ENCODE measurements at places on chromosomes 3 and 15. TPM values are rescaled to one million over a fixed set of nuclear protein-coding genes. Genes with fewer than 3 reads are reported as not detected.
A peak's percentile ranks its signal among the peaks of the same experiment; 100 is the strongest.

- DNase-seq = no peak
These were observed 188.9 kb downstream of the NR1D2 start for GRCh38 chr3:24133942-24134341.

DNA sequence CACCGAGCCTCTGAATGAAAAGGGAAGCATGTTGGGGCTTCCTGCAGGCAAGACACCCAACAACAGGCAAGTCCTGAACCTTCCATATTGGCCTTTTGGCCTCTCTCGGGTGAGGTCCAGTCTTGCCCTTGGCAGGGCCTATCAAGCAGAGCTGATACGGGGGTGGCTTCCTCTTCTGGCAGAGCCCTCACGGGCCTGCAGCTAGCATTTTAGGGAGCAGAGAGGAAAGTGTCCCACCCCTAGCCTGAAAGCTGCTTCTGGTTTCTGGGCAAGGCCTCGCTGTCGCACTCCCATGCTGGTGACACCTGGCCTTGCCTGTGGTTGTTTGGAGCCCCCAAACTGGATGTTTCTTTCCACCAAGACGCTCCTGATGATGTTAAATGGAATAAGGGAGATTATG lies 31.8 kb upstream of the CTSH start:
- no peak for DNase-seq

The ACKR4 gene
- total RNA-seq = not detected

- DNase-seq = no peak
These were observed 269.5 kb downstream of the ZBTB20 start for GRCh38 chr3:114877378-114878113.

The NANOGP8 gene
- 0.34 TPM for total RNA-seq

The GP9 gene
- total RNA-seq = not detected

DNA sequence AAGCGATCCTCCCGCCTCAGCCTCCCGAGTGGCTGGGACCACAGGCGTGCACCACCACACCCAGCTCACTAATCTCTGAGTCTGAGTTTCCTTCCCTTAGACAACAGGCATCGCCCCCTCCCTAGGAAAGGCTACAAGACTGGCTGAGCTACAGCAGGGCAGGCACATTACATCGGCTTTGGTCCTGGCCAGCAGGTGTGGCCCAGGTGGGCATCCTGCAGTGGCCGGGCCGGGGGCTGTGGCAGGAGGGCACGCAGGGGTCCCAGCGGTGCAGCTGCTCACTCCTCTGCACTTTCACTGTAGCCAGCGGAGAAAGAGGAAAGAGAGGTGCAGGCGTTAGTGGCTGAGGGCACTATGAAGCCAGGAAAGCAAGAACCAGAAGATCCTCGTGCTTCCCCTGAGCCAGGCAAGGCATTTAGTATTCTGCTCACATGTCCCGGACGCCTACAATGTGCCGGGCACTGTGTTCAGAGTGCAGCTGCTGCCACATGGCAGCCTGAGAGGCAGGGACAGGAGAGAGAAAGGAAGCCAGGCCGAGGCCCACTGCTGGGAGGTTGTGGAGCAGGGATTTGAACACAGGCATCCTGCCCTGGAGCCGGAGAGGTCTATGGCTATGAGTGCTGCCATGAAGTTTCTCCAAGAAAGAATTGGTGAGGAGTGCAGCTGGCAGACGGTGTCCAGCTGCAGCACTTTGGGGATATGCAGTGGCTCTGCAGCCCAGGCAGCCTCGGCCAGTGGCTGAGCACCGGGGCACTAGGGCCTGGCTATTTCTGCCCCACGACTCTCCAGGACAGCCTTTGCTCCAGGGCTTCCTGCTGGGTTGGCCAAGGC lies 22.3 kb downstream of the GRIP2 start:
- no peak for DNase-seq

GRCh38 chr3:58839964-58840363 lies 173.4 kb upstream of the FAM3D start:
- DNase-seq = no peak

- no peak for DNase-seq
These were observed 73.4 kb downstream of the GTPBP8 start for GRCh38 chr3:113064183-113064582.

DNA sequence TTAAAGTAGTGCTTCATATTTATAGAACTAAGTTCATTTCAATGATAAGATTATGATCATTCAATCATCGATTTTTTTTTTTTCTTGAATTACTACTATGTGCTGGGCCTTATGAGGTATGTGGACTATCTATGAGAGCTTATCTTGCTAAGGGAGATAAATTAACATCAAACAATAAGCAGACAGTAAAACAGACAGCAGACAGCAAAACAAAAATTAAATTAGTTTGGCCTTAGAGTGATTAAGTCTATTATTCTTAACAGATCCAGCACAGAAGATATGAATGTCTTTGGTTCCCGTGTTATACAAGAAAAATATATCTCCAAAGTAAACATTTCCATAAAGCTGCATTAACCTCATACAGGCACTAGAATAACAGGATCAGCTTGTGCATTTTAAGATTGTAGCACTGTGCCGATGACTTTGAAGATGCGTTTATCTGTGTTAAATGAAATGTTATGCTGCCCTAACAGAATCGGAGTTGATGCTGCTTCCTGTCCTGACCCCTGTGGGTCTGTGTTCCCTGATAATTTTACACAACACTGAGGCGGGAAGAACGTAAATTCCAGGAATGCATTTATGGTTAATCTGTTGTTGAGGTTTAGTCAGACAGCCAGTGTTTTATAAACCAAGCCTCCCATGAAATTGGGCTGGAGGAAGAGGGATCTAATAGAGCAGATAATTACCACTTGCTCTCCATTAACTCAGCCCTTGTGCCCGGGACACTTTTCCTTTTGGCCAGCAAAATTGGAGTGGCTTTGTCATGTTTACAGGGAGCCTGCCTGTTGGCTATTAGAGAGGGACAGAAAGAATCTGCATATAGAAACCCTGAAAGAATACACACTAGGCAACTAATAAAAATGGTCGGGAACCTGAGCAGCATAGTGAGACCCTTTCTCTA lies 80.8 kb downstream of the GHSR start:
- no peak for DNase-seq

The ACTC1 gene
- total RNA-seq = 2.8 TPM

DNA sequence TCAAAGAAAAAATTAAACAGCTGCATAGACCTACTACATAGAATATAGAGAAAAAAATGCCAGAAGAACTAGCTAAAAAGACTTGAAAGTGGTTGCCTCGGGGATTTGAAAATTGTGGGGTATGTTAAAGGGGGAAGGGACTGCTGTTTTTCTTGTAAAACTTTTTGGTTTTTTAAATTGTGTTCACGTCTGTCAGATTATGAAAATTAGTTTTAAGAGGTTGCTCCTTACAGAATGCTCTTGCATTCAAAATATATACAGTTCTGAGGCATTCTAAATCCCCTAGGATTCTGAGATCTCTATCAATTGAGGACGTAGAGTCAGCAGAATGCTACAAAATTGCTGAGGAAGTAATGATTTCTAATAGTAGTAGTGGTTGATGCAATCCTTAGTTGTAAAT lies 28.6 kb downstream of the PIAS1 start:
- no peak for DNase-seq

DNA sequence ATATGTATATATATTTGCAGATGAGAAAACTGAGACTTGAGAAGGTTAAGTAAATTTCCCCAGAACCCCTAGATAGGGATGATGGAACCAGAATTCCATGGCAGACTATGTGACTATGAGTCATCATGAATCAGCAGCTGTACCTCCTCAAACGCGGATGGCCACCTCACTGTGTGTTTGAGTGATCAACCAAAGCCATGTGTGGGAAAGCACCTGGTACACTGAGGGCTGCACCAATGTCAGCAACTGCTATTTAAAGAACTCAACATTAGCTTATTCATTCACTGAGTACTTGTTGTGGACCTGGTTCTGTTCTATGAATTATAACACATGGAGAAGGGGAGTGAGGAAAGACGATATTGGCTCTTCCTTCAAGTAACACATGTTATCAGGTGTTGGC lies 377.0 kb downstream of the GAP43 start:
- no peak for DNase-seq

The ATP13A5 gene
- not detected for total RNA-seq

DNA sequence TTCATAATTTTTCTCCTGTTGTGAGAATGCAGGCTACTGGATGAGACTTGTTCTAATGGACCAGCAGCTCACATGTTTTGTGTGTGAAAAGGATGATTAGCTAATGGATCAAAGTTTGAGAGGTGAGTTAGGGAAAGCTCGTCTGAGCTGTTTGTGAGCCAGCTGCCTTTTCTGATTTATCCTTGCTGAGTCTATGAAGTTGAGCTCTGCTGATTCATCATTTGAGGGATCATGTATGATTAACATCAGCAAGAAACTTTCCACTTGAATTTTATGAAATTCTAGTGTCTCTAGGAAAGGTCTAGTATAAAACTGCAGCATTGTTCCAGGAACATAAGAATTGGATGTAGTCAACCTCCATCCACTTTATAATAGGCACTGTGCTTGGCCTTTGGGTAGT lies 698.7 kb downstream of the NTRK3 start:
- no peak for DNase-seq

GRCh38 chr3:58464866-58465265 lies 27.0 kb upstream of the KCTD6 start:
- no peak for DNase-seq

The PLA1A gene
- total RNA-seq = not detected

The B3GNT5 gene
- 38.3 TPM for total RNA-seq

- no peak for DNase-seq
These were observed 76.6 kb downstream of the C3orf70 start for GRCh38 chr3:185076219-185076618.

DNA sequence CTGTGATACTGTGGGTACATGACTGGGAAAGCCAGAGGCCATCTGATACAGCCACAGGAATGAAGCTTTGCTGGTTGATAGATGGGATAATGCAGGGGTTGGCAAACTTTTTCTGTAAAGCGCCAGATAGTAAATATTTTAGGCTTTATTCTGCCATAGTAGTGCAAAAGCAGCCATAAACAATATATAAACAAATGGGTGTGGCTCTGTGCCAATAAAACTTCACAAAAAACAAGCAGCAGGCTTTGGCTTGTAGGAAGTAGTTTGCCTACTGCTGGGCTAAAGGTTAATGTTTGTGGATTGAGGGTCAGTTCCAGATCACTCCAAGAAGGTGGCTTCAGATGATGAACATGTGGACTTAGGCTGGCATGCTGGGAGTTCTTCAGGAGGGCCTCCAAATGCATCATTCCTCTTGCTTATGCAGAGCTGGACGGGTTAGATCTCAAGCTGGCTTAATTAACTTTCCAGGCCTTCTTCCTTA lies 305.7 kb downstream of the RPLP1 start:
- DNase-seq = no peak

DNA sequence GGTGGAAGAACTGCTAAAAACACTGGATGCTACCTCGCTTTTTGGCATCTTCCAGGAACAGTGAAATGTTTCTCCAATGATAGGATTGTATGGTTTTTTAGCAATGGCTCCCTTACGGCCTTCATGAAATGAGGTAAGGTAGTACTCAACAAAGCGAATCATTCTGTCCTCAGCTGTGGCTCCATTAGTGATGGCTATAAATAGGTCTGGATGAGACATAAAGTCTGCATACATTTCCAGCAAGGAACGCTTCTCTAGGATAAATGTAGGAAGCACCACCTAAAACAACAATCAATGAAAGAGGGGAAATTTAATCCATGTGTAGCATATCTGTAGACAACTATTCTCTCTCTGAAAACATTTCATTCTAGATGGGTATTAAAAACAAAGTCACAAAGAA lies 32.4 kb upstream of the SNX4 start:
- no peak for DNase-seq

GRCh38 chr15:38818157-38818790 lies 253.7 kb upstream of the RASGRP1 start:
- no peak for DNase-seq

DNA sequence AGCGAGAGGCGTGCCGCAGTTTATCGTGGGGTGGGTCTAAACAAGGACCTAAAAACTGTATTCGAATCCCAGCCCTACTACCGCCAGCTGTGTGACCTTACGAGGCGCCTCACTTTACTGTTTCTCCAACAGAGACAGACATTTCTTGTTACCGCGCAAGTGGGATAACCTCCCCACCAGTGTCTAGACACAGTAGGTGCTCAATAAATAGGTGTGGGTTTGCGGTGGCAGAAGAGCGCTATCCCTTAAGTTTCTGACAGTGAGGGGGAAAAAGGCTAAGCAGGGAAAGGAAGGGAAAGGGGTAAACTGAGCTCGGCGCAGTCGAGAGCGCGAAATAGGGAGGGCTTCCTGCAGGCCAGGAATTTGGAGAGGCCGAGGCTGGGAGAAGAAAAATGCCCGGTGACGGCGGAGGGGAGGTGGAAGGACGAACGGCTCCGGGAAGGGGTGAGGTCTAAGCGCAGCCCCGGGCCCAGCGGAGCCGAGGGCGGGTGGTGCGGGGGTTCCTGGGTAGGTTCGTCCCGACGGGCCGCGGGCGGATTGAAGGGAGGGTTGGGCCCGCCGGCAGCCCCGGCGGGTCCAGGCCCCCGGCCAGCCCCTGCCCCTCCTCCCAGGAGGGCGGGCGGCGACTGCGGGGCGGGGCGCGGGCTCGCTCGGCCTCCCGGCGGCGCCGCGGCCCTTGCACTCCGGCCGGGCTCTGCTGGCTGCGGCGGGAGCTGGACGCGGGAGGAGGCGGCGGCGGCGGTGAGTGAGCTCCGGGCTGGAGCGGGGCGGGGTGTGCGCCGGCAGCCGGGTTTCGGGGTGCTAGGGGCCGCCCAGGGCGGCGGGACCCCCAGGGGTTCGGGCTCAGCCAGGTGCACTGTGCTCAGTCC lies at the start of gene CGNL1:
CGNL1 (plus strand) TSS at position 679 of the 869 bp plus-strand sequence. CDS start 61,495 bp downstream, outside the sequence.
- DNase-seq = peak; percentile 40

GRCh38 chr3:104604326-104605010 lies 762.2 kb upstream of the ALCAM start:
- no peak for DNase-seq

DNA sequence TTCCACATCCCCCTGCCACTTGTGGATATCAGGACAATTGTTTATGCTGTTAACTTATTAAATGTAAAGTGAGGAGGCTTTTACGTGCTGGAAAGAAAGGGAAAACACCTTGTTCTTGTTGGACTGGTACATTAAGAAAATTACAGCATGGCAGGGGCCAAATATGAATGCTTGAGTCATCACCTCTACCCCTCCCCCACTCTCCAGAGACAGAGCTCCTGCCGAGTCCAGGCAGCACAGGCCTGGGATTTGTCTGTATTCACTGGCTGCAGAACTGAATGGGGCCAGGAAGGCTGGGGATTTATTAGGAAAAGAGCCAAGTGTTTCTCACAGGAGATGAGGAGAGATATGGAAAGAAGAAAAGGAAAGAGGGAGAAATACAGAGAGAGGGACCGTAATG lies 308.9 kb downstream of the EPHB1 start:
- DNase-seq = no peak

GRCh38 chr15:73857193-73857920 lies 16.0 kb upstream of the TBC1D21 start:
- DNase-seq = no peak

DNA sequence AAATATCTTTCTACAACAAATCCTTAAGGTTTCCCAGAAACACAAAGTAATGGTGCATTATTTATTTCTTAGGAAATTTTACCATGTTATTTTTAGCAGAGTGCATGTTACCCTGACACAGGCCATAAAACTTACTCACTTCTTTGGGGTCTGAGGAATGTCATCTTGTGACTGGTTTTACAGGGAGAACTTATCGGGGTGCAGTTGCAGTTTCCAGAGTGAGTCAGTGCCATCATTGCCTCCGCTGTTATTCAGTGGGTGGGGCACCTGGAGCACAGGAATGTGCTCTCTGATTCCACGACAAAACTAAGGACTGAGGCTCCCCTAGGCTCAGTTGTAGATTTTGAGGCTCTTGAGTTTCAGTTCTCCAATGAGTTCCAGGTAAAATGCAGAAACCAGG lies 11.1 kb upstream of the GREM1 start:
- DNase-seq = no peak

The TNFAIP8L3 gene
- not detected for total RNA-seq

The GREM1 gene
- 0.07 TPM for total RNA-seq

All from neural crest cell (in vitro differentiated cells).